ENCODE measurements at places on chromosomes 4 and X.

GRCh38 chrX:85084770-85085393 is 81.2 kb downstream of the APOOL start:
- no peak for DNase-seq

DNA sequence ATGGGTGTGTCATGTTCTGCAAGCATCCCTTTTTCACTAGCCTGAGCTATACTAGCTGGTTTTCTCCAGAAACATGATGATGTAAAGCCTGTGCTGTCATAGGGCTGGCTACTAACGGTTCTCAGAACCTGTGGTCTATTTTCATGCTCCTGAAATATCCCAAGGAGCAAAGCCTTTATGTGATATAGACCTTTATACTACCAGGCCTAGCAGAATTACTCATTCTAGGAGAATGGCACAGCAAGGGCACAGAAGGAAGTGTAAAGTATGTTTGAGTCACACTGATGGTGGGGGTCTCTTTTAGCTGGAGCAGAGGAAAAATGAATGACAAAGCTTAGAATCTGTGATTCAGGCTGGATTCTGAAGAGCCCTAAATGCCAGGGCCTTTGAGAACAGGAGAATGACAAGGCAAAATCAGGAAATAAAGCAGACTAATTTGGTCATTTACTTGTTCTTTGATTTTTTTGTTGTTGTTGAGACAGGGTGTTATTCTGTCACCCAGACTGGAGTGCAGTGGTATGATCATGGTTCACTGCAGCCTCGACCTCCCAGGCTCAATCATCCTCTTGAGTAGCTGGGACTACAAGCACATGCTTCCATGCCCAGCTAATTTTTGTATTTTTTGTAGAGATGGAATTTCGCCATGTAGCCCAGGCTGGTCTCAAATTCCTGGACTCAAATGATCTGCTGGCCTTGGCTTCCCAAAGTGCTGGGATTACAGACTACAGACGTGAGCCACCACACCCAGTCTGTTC is 11.8 kb downstream of the TCEAL1 start:
- no peak for DNase-seq

- no peak for DNase-seq
Measured at GRCh38 chr4:176709417-176709816, 83.3 kb downstream of the VEGFC start.

GRCh38 chr4:19010761-19011160 is 989.2 kb upstream of the LCORL start:
- no peak for DNase-seq

GRCh38 chr4:184734758-184735157 is 862 bp upstream of the CENPU start:
- no peak for DNase-seq

DNA sequence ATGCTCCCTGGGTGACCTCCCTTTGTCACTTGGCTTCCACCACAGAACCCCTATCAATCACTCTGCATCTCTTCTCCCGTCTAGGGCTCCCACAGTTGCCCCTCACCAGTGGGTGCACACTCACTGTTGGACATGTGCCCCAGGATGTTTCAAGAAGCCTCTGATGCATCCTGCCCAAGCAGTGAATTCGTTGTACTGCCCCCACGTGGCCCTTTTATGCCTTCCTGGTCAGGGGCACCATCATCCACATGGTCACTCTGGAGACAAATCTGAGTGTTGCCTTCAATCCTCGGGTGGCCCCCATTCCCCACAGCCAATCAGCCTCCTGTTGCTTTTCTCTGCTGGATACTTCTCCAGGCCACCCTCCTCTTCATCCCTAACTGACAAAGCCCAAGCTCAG is 12.2 kb downstream of the ITIH6 start:
- DNase-seq = no peak

GRCh38 chrX:140815868-140816267 is 106.3 kb downstream of the LINC00632 start:
- DNase-seq = no peak

DNA sequence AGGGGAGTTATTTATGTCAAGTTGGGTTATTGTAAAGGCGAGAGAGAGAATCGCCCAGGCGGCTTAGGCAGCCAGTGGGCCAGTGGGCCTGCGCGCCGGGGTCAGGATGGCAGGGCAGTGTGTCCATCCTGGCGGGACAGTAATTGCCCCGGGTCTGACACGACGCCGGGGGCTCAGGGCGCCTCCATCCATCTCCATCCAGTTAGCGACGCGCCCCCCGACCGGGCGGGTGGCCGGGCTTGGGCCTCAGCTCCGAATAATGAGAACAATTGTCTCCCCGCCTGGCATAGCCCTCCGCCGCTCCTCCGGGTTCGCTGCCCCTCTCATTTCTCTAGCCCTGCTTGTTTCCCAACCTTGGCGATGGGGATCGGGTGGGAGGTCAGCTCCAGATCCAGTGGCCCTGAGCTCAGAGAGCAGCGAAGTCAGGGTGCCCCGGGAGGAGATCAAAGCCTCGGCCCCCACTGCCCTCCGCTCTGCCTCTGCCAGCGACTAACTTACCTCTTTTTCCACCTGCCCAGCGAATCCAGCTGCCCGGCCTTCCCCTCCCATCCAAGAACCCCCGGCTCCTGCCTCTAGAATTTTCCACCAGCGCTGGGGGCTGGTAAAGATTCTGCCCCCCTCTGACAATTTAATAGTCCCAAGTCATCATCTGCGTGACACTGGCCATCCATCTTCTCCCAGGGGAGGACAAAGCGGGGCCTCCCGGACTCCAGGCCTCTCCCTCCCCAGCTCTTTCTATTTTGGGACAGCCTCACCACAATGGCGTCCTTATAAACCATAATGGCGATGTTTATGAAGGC is 56.9 kb upstream of the TMEM33 start:
- DNase-seq = no peak

DNA sequence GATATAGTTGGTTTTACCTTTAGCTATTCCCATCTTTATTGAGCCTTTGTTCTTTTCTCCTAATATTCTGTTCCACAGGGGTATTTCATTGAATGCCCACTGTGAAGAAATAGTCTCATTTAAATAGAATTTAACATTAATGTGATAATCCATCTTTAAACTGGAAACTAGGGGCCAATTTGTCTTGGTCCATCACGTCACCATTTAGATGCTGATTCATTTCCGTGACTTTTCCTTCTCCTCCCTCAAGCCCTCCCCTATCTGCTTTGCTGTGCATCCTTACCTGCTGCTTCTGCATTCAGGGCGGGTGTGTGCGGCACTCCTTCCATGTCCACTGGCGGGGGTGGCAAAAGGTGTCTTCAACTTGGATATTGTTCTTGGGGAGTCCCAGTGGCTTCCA is 241.1 kb downstream of the FBXW7 start:
- no peak for DNase-seq

DNA sequence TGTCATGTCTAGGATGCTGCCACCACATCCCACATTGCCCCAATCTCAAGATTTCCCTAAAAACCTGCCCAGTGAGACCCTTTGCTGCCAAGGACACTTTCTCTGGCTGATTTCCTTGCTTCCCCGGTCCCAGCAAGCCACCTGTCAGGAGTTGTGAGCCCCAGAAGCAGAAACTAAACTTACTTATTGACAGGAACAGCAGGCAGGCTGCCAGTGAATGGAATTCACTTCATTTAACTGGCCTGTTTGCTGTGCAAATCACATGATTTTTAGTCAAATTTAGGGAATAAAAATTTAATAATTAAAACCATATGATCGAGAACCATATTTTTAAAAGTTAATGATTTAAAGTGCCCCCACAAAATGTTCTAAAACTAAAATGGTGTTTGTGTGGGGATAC is 48.5 kb downstream of the MAMLD1 start:
- no peak for DNase-seq

DNA sequence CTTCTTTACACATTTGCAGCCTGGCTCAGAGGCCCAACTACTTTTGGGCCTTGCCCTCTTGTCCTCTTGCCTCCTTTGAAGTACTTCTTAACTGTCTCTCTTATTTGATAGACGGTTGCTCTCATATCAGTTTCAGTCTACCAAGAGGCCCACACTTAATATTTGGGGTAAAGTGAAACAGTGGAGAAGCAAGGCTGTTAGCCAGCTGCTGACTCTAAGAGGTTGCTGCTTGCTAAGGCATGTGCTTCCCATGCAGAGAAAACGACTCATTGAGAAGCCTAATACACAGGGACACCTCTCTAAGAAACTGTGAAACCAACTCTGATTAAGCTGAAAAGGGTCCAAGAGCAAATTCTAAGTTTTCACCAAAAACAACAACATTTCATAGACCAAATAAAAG is 94.6 kb downstream of the PPP3CA start:
- DNase-seq = no peak

DNA sequence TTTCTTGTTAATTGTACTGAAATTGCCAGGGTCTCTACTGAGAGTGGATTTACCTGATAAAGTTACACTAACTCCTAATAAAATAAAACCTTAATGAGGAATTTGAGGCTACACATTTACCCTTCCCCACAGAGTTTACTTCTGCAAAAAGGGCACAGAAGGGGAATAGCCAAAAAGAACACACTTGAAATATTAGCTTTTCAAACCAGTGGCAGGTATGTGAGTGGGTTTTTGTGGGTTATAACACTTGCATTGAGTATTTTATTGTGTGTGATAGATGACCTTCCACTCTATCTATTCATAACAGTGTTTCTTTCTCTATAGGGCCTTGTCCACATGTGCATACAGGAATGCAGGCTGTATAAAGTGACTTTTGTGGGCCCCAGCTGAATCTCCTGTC is 5.0 kb upstream of the GPR174 start:
- no peak for DNase-seq

GRCh38 chrX:47313056-47313455 is 57.3 kb upstream of the ZNF157 start:
- no peak for DNase-seq

GRCh38 chr4:113452152-113452551 is 309.4 kb downstream of the CAMK2D start:
- DNase-seq = no peak

DNA sequence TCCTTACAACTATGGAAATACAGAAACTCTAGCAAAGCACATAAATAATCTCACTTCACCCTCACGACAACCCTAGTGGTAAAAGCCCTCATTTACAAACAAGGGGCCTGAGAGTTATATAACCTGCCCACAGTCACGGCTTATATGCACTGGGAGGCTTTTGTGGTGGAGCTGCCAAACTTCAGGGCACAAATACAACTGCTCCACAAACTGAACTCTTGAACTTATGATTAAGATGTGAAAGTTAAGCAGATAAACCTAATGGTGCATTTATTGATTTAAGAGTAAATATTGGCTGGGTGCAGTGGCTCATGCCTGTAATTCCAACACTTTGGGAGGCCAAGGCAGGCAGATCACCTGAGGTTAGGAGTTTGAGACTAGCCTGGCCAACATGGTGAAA is 19.0 kb downstream of the SLC2A9 start:
- no peak for DNase-seq

- DNase-seq = no peak
Measured at GRCh38 chr4:32735856-32736590, 2015.9 kb downstream of the PCDH7 start.

- no peak for DNase-seq
Measured at GRCh38 chr4:23958749-23959148, 68.9 kb upstream of the PPARGC1A start.

DNA sequence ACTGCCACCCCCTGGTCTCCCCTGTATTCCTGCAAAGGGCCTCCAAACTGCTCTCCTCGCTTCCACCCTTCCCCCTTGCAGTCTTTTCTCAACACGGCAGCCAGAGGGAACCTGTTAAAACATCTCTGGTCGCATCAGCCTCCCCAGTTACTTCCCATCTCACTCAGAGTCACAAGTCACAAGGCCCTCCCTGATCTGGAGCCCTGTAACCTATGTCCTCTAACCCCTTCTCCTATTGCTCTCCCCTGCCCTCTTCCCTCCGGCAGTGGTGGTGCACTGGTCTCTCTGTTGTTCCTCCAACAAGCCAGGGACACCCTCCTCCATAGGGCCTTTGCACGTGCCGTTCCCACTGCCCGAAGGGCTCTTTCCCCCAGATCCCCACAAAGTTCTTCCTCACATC is 73.2 kb downstream of the SH3KBP1 start:
- DNase-seq = no peak

DNA sequence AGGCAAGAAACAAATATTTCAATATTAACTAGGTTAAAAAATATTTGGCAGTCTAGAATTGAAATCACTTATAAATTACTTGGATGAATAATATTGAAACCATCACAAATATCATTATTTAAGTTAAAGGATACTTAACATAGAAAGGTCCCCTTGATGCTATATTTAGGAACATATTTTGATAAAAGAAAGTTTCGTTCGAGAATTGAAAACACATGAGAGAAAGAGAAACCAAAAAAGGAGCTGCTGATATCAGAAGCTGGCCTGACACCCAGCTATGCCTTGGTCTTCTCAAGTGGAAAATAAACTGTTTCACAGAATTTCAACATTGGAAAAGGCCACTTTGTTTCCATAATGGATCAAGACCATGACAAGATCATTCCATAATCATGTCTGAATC is 762.4 kb downstream of the DMD start:
- no peak for DNase-seq

DNA sequence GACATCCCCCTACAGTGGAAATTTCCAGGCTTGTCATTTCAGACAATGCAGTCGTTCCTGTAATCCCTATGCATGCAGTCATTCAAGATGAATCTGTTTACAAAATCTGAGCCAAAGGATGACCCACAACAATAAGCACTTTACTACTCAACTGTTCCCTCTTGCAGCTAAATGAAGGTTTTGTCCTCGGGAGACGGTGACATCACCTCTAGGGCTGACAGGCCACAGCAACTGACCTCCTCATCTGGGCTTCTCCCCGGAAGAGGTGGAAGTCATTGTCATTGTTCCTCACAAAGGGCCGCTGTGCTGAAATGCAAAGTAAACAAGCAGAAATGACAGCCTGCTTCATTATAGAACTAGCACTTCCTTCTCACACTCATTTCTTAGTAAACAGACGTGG is 29.2 kb downstream of the CLRN2 start:
- DNase-seq = peak; percentile 85

DNA sequence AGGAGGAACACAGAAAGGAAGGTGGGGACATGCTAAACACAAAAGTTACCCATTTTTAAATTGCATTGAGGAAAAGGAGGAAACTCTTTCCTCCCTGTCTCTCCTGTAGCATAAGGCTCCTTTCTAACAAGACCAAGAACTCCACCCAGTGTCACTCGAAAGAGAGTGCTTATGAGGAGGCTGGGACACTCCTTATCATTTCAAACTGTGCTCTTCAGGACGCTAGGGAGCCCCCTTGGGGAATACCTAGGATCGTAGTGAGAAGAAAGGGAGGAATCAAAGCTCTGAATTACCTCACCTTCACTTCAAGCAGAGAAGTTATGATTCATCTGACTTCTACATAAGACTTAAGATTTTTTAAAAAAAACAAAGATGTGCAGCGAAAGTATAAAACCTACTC is 65.5 kb downstream of the F9 start:
- DNase-seq = no peak

GRCh38 chrX:19846995-19847790 is 40.2 kb downstream of the SH3KBP1 start:
- no peak for DNase-seq

All from nucleus accumbens (tissue), 56 donors.